M059J (cell line): ENCODE measurements at places on chromosomes 2 and 18.

- DNase-seq: peak; percentile 9
Measured at GRCh38 chr2:2269989-2270562, 61.0 kb downstream of the MYT1L start.

GRCh38 chr18:34977838-34978532 is 63.2 kb upstream of the MAPRE2 start:
- DNase-seq: peak; percentile 39

DNA sequence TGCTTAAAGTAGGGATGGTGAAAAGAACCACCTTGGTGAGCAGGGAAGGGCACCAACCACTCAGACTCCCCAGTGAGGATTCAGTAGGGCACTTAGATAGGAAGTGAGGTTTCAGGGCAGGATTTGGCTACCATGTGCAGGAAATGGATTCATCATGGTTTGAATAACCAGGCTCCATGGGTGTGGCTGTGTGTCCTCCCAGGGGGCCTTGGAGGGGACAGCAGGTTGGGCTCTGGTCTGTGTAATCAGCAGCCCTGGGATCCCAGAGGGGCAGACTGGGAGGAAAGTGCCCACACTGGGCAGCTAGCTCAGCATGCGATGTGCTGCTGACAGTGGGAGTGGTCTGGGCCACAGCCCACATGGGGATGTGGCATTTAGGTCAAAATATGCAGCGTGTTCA is 224.6 kb downstream of the CELF4 start:
- no peak for DNase-seq

- no peak for DNase-seq
Measured at GRCh38 chr2:10432311-10433181, 15.6 kb downstream of the ODC1 start.

GRCh38 chr2:36287363-36288275 is 68.0 kb upstream of the CRIM1 start:
- peak; percentile 29 for DNase-seq

DNA sequence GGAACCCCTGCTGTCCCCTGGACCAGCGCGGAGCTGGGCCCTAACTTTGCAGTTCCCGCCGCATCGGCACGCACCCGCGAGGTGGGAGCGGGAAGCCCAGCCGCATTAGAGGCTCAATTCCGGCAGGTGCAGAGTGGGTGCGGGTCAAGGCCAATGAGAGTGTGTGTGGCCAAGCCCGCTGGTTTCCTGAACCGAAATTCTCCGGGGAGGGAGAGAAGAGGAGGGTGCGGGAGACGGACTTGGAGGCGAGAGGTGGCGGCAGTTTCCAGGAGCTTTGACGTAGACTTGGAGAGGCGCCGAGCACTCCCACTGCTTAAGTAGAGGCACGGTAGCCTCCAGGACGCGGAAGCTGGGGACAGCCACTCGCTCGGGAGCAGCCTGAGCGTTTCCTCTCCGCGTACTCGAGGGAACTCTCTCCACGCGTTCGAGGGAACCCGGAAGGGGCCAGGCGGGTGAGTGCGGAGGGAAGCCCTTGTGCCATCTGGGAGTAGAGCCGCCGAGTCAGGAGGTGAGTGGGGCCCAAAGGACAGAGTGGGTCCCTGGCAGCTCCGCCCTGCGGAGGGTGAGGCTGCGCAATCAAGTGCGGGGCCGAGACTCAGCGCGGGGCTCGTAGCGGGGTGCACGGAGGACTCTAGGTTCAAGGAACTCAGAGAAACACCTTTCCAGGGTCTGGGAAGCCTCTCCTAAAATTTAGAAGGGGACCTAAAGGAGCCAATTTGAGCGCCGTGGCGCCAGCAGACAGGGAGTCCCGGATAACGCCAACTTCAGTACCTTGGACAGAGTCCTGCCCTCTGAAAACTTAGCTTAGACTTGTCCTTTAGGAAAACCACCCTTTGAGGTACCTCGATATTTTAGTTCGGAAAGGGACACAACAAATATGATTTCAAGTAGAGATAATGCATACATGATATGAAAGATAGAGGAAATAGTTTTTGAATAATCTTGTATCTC is at the start of gene FAM237A:
Gene FAM237A, plus strand, starts transcription at position 413 of the 951 bp plus-strand sequence. CDS start 1,750 bp downstream, outside the sequence.
- DNase-seq: peak; percentile 54

DNA sequence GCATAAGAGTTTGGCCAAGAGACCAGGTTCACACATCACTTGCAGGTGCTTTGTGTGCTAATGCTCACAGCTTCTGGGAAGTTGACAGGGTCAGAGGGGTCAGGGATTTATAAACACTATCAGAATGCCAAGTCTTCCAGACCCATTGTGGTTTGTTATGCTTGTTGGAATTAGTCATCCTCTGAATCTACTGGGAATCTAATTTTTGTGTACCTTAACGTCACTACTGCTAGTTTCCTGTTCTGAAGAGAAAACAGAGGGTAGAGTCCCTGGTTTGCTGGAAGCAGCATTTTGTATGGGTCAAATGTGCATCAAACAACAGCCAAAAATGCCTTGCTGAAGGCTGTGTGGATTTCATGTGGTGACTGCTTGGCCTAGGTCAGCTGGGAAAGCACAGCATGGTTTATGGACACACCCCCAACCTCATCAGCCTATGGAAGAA is 33.3 kb downstream of the ANTXR1 start:
- peak; percentile 96 for DNase-seq

DNA sequence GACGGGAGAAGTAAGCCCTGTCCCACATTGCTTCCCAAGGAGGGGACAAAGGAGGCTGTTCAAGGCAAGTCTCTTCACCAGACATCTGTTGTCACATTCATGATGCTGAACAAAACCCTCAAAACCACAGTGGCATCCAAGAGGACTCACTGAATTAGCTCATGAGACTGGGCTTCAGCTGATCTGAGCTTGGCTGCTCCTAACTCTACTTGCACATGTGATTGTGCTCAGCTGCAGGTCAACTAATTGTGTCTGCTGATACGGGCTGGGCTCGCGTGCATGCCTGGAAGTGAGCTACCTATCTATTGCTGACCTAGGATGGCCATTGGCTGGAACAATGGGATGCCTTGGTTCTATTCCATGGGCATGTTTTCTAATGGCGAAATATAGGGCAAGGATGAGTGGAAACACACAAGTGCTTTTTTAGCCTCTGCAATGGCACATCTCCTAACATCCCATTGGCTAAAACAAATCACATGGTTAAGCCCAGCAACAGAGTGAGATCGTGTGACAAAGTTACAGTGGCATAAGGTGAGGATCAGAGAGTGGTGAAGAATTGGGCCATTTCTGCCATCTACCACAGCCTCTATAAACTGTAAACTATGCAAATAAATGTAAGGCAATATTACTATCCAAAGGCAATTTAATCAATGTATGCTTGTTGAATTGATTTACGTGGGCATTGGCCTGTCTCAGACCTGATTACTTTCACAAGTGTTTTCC is 52.9 kb upstream of the CAPN13 start:
- DNase-seq: no peak

DNA sequence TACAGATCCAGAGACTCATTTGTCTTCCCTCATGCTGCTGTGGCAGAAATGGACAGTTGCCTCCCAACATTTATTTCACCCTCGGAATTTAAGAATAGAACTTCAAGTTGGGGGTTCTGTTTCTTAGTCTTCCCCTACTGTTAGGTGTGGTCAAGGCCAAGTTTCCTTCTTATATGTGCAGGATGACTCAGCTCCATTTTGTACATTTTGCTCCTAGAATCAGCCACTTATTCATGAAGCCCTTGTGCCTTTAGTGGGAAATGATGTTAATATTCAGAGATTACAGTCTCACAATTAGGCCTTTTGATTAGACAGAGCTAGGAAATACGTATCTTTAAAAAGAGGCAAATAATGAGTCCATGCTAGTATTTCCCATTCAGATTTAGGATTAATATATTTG is 46.2 kb upstream of the ELOA2 start:
- DNase-seq: no peak

DNA sequence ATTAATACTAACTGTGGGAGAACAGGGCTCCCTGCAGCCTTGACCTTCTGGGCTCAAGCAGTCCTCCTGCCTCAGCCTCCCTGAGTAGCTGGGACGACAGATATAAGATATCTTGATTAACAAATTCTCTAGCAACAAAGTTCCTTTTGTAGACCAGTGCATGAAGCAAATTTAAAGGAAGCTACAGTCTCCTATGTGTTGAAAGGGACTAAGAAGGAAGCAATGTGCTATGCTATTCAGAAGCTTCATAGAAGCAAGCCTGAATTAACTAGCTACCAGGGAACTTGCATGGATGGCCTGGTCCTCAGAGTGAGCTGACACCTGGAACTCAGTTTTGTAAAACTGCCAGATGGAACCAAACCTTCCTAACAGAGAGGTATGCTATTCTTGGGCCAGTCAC is 33.2 kb downstream of the RAPH1 start:
- DNase-seq: no peak

GRCh38 chr18:44758861-44759631 is 78.4 kb downstream of the SETBP1 start:
- DNase-seq: no peak

- no peak for DNase-seq
Measured at GRCh38 chr2:143345887-143346787, 216.9 kb downstream of the ARHGAP15 start.

DNA sequence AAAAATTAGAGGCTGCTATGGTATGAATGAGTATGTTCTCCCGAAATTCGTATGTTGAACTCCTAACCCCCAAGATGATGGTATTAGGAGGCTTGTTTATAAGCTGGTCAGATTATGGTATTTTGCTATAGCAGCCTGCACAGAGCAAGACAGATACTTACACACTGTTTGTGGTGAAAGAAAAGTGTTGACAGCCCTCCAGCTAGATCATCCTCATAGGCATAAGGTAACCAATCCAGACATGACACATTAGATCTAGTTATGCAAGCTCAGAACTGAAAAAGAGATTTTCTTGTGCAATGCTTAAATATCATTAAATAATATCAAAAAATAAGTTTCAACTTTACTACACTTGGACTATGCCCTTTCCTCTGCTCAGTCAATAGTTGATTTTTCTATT is 107.1 kb downstream of the ABCA12 start:
- DNase-seq: no peak

DNA sequence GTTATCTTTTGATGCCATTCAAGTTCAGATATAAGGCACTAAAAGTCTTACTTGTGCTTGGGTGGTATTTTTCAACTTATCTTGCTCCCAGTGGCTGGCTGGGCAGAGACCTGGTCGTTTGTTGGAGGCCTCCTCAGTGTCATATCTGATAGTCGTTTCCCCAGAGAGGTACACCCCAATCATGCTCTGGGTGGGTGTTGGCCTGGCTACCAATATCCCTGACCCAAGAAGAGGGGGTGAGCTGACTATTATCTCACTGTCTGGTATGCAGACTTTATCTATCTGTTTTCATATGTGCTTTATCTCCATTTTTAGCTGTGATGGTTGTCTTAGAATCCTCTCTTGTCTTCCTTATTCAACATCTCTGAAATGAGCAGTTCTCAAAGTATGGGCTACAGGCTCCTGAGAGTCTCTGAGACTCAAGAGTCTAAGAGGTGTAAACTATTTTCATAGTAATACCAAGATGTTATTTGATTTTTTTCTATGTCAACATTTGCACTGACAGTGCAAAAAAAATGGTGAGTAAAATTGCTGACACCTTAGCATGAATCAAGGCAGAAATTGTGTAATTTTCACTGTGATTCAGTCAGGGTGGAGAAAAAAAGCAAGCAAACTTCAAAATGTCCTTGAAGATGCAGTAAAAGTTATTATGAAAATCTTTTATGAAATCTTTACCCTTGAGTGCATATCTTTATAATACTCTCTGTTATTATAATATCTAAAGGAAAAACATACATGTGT is 12.3 kb upstream of the PLEK start:
- DNase-seq: no peak
